ENCODE measurements at places on chromosomes 11 and 22.

DNA sequence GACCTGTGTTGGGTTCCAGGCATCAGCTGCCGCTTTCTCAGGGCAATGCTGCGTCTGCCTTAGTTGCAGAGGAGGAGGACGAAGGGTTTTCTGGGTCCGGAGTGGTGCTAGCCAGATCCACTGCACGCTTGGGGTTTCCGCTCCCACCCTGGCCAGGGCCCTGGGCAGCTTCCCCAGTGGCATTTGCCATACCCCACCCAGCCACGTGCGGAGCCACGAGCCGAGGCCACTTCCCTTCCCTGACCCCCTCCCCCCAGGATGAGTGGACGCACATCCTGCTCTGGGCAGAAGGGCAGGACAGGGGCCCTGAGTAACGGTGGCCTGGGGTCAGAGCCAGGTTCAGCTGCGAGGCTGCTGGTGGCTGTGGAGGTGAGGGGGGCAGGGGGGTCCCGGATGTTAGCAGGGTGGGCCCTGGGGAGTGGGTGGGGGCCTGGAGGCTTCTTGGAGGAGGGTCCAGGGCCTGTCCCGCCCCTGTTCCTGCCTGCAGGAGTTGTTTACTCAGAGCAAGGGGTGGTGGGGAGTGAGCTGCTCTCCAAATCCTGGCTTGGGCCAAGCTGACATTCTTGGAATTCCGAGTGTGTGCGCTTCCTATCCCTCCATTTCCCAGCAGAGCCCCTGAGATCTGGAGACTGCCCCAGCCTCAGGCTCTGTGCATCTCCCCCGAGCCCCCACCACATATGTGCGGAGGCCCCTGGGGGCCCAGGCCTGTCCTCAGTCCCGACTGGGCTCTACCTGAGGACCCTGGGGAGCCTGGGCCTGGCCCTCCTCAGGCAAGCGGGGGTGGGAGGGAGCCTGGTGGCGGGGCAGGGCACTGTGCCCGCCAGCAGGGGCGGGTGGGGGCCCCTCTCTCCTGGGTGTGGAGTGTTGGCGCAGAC lies 1.4 kb downstream of the TSPAN4 start:
- peak overlapping the region; percentile 88 for H3K27ac ChIP-seq
- peak overlapping the region; percentile 89 for H3K4me3 ChIP-seq
- H3K4me1 ChIP-seq = peaks cover 92% of the 10 kb centered on the region
- H3K27me3 ChIP-seq = no peaks in the 10 kb centered on the region
- DNase-seq = no peak

- H3K27ac ChIP-seq = no peak overlapping the region
- no peak for DNase-seq
- no peaks in the 10 kb centered on the region for H3K36me3 ChIP-seq
These were observed 68.4 kb downstream of the GAS2 start for GRCh38 chr11:22734628-22735345.

GRCh38 chr11:66604155-66604554 lies 11.2 kb downstream of the CCS start:
- H3K27ac ChIP-seq = no peak overlapping the region
- DNase-seq = no peak
- no peak overlapping the region for H3K4me3 ChIP-seq
- H3K36me3 ChIP-seq = no peaks in the 10 kb centered on the region
- H3K4me1 ChIP-seq = peaks cover 28% of the 10 kb centered on the region

DNA sequence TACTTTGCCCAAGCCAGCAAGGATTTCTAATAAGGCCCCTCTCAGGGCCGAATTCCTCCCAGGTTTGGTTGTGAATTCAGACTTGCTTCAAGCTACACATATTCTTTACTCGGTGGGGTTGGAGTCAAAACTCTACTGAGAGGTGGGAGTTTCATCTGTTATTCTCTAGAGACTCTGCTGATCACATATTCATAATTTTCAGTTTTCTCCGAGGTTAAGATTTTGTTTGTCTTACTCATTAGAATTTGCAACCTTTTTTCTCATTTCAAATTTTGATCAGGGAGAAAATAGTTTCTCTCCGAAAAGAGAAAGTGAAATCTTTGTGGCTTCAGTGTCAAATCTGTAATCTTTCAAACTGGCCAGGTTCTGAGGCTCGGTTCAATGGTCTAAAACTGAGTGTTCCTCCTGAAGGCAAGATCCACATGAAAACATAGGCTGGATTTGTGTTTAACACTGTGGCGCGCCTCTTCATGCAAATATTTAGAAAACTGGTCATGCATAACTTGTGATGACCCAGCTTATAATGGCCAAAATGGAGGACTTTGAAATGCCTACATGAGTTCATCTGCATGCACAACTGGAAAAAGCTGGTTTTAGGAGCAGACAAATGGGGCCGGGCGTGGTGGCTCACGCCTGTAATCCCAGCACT lies 21.5 kb upstream of the GSTP1 start:
- H3K27ac ChIP-seq = no peak overlapping the region
- H3K27me3 ChIP-seq = no peaks in the 10 kb centered on the region
- H3K4me1 ChIP-seq = no peaks in the 10 kb centered on the region
- H3K4me3 ChIP-seq = no peak overlapping the region
- no peaks in the 10 kb centered on the region for H3K36me3 ChIP-seq

DNA sequence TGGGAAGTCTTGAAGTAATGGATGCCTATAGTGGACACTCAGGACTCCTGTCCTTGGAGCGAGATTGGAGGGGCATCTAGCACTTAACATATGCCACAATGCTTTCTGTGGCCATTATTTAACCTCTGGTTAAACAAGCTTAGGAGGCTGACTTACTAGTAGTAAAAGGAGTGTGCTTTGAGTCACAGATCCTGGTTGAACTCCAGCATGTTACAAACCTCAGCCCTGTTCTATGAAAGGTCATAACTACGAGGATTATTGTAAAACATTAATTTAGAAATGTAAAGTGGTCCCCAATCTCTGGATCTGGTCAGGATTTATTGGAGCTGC lies 1.1 kb upstream of the LBHD1 start:
- H3K27me3 ChIP-seq = no peaks in the 10 kb centered on the region
- H3K36me3 ChIP-seq = peaks cover 54% of the 10 kb centered on the region
- H3K4me3 ChIP-seq = no peak overlapping the region
- peaks cover 19% of the 10 kb centered on the region for H3K4me1 ChIP-seq

DNA sequence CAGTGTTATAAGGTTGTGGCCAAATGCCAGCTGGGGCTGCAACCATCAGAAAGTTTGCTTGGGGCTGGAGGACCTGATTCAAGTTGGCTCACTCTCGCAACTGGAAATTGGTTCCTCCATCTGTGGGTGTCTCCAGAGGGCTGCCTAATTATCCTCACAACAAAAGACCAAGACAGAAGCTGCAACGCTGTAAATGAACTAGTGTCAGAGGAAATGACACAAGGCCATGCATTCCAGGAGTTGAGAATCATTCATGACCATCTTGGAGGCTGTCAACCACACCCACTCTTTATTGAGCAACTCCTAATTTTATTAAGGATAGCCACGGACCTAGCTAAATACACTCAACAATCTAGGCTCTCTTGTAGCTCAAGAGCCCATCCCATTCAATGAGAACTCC lies 1060.8 kb downstream of the OPCML start:
- no peak for DNase-seq
- H3K4me3 ChIP-seq = no peak overlapping the region
- H3K4me1 ChIP-seq = no peaks in the 10 kb centered on the region

GRCh38 chr22:37546437-37547250 lies 13.6 kb upstream of the CDC42EP1 start:
- H3K27me3 ChIP-seq = no peaks in the 10 kb centered on the region
- DNase-seq = no peak
- H3K27ac ChIP-seq = peak overlapping the region; percentile 97

- H3K36me3 ChIP-seq = no peaks in the 10 kb centered on the region
- H3K4me1 ChIP-seq = no peaks in the 10 kb centered on the region
- no peak for DNase-seq
- no peaks in the 10 kb centered on the region for H3K27me3 ChIP-seq
These were observed 53.7 kb downstream of the DSCAML1 start for GRCh38 chr11:117743121-117743815.

- no peaks in the 10 kb centered on the region for H3K36me3 ChIP-seq
- no peak overlapping the region for H3K4me3 ChIP-seq
- no peaks in the 10 kb centered on the region for H3K27me3 ChIP-seq
- H3K27ac ChIP-seq = no peak overlapping the region
These were observed 553.0 kb downstream of the JRKL start for GRCh38 chr11:96942855-96943254.

DNA sequence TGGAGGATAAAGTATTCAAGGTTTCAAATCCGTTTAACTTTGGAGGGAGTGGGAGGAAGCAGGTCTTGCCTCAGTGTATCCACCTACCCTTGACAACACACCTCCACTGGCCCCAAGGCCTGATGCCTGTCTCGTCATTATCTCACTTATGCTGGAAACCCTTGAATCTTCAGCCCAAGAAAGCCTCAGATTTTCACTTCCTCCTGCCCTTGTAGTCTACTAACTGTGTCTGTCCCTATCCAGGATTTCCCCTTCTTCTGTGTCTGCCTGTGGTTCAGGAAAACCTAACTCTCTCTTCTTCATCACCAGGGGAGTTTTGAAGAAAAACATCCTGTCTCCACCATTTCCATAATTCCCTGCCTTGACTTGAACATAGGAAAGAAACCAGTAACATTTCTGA lies 56.1 kb downstream of the SYT9 start:
- H3K4me1 ChIP-seq = no peaks in the 10 kb centered on the region
- H3K27me3 ChIP-seq = no peaks in the 10 kb centered on the region
- no peak for DNase-seq
- H3K4me3 ChIP-seq = no peak overlapping the region

- no peaks in the 10 kb centered on the region for H3K27me3 ChIP-seq
- H3K36me3 ChIP-seq = no peaks in the 10 kb centered on the region
- H3K27ac ChIP-seq = no peak overlapping the region
- no peak overlapping the region for H3K4me3 ChIP-seq
- no peak for DNase-seq
- no peaks in the 10 kb centered on the region for H3K4me1 ChIP-seq
These were observed 764.8 kb upstream of the LUZP2 start for GRCh38 chr11:23732026-23732425.

- no peaks in the 10 kb centered on the region for H3K27me3 ChIP-seq
- no peak overlapping the region for H3K4me3 ChIP-seq
- no peaks in the 10 kb centered on the region for H3K4me1 ChIP-seq
These were observed 93.2 kb downstream of the RELT start for GRCh38 chr11:73469401-73469800.

DNA sequence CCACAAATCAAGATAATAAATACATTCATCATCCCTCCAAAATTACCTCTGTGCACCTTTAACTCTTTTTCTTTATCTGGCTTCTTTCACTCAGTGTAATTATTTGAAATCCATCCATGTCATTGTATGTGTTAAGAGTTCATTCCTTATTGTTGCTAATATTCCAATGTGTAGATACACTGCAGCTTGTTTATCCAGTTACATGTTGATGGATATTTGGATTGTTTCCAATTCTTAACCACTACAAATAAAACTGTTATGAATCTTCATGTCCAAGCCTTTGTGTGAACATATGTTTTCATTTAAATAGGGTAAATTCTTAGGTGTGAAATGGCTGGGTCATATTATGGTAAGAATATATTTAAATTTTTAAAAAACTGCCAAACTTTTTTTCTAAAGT lies 323.3 kb upstream of the NCAM1 start:
- H3K27me3 ChIP-seq = peaks cover 7% of the 10 kb centered on the region
- H3K4me3 ChIP-seq = no peak overlapping the region
- no peak for DNase-seq
- no peak overlapping the region for H3K27ac ChIP-seq
- H3K36me3 ChIP-seq = no peaks in the 10 kb centered on the region
- H3K4me1 ChIP-seq = no peaks in the 10 kb centered on the region

DNA sequence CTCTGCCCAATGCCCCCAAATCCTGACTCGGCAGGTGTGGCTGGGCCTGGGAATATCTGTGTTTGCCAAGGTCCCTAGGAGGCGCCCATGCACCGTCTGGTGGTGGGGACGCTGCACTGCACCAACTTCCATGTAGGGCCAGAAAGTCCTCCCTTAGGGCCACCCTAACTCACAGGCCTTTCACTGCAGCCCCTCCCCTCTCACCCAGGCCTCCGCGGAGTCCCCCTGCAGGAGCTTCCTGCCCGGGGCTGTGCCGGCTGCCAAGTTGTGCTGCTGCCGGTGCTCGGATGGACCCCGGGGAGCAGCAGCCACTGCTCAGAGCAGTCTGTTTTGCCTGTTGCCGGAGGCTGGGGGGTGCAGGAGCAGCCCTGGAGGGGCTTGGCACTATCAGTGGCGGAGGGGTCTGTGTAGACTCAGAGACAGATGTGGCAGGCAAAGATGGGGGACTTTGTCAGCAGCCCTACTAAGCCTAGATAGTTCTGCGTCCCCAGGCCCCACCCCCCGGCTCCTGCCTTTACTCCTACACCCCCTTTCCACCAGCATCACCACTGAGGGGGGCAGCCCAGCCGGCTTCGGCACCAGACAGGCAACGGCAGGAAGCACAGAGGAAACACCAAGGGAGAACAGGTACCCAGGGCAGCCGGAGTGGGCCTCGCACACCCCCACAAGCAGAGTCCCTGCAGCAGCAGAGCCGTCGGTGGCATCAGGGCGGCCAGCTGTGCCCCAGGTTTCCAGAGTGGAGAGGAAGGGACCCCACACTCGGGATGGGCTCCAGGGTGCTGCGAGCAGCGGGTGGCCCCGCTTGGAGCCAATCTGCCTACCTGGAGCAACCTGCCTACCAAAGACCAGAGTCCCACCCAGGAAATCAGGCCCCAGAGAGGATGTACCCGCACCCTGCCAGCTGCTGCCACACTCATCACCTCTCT lies 124.3 kb downstream of the TRIM29 start:
- peak overlapping the region; percentile 39 for H3K27ac ChIP-seq
- no peak for DNase-seq

GRCh38 chr11:16392616-16393015 lies 36.3 kb upstream of the SOX6 start:
- H3K36me3 ChIP-seq = no peaks in the 10 kb centered on the region
- DNase-seq = no peak
- H3K27me3 ChIP-seq = no peaks in the 10 kb centered on the region
- H3K27ac ChIP-seq = no peak overlapping the region

- H3K4me3 ChIP-seq = no peak overlapping the region
- DNase-seq = no peak
- no peaks in the 10 kb centered on the region for H3K27me3 ChIP-seq
These were observed 50.7 kb upstream of the SPATA19 start for GRCh38 chr11:133896028-133896427.

GRCh38 chr22:36027935-36028645 lies 534 bp downstream of the RBFOX2 start:
- H3K27ac ChIP-seq = peak overlapping the region; percentile 96
- H3K36me3 ChIP-seq = peaks cover 4% of the 10 kb centered on the region
- H3K27me3 ChIP-seq = no peaks in the 10 kb centered on the region
- H3K4me1 ChIP-seq = peaks cover 12% of the 10 kb centered on the region

- no peak overlapping the region for H3K27ac ChIP-seq
- H3K4me3 ChIP-seq = no peak overlapping the region
- peaks cover 55% of the 10 kb centered on the region for H3K36me3 ChIP-seq
- DNase-seq = no peak
- H3K4me1 ChIP-seq = peaks cover 9% of the 10 kb centered on the region
These were observed 6.3 kb downstream of the INPPL1 start for GRCh38 chr11:72230764-72231365.

DNA sequence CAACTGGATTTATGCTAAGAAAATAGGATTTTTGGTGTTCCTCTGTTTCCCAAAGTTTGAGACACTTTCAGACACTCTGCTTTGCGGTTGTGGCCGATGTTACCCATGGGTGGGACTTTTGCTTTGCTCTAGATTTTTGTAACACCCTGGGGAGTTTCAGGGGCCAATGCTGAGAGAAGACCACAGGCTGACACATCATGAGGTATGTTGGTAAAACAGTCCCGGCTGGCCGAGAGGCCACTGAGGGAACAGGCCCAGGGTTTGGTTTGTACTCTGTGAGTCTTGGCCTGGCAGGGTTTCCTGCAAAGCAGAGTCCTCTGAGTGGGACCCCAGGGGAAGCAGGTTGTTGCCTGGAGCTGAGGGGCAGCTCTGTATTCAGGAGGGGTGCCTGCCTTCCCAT lies 78.5 kb upstream of the PITPNB start:
- H3K27ac ChIP-seq = no peak overlapping the region
- H3K36me3 ChIP-seq = no peaks in the 10 kb centered on the region
- H3K27me3 ChIP-seq = no peaks in the 10 kb centered on the region
- DNase-seq = no peak
